Activated T-helper 1 cell treated with anti-CD3 and anti-CD28 coated beads, Interleukin-2, amount 50 U/mL, for 16 hours (primary cell): ENCODE measurements at places on chromosomes 2 and 18.
A peak's percentile ranks its signal among the peaks of the same experiment; 100 is the strongest.

- no peak for DNase-seq
Observed at GRCh38 chr2:37472959-37473358, 128.5 kb downstream of the QPCT start.

DNA sequence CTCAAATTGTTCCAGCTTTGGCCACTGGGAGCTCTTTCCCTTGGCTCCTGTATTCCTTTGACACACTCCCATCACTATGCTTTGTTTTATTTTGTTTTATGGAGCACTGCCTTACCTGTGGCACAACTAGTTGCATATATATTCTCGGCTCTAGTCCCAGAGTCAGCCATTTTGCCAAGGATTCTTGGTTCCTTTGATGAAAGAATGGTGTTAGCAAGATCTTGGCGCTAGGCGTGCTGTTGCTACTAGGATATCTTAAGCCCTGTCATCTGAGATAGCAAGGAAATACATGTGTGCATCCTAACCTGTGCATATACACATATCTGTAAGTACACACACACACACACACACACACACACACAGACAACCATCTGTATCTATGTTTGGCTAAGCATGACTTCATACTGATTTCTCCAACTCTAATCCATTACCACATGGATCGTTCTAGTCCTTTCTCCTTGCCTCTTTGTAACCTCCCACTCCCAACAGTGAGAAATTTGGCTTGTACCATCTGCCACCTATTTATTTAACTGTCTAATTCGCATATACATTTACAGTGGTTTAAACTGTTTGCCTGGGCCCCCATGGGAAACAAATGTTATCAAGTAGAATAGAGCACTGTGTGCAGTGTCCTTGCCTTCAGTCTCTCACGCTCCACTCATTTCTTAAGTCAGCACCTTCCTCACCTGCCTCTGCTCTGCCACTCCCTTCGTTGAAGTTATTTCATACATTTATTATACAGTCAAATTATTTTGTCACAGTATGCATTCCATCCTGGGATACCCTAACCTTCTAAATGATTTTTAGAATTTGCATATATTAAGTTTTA is 137.5 kb upstream of the MAP3K20 start:
- DNase-seq: no peak

DNA sequence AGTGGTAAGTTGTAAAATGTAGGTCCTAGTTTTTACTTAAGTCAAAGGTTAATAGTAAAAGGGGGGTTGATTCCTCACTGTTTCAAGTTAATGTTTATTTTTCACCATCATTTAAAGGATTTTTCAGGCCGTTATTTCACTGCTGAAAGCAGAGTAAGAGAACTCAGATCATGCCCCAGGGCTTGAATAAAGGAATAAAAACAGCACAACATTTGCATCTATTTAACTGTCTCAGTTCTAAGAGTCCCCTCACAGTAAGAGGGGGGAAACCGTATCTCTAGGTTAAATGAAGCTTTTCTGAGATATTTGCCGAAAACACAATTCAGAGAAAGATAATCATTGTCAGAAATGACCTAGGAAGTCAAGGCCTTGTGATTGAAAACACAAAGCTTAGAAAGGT is 138.2 kb upstream of the KCTD1 start:
- no peak for DNase-seq

- no peak for DNase-seq
Observed at GRCh38 chr2:224973112-224974016, 68.9 kb downstream of the DOCK10 start.

DNA sequence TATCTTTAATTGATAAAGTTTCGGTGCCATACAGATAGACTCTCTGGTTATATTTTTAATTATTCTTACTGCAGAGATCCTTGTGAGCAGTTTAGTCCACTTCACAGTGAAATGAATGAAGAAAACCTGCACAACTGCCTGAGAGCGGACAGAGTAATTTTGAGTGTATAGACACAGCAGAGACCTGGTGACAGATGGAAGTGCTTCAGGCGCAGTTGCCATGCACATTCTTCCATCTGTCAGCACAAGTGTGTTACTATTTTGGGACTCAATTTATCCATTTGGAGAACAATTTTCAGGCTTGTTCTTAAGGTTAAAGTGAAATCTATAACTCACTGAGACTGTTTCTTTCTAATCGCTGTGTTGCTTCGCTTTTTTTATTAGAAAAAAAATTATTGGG is 147.8 kb upstream of the SPHKAP start:
- no peak for DNase-seq

DNA sequence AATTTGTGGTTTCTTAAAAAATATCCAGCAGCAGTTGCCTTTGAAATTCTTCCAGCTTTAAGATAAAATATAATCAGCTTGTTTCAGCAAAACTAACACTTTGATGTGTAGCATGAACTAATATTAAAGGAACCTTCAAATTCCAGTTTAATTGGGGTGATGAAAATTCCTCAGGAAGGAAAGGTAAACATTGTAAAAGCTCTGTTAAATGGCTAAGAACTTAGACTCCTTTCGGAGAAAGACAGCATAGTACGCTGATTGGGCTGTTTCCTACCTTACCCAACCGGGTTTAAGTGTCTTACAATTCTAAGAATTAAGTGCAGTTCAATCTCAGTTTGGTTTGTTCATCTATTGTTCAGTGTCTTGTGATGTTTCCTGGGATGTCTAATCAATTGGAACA is 108.3 kb downstream of the CDH7 start:
- DNase-seq: no peak

- no peak for DNase-seq
Observed at GRCh38 chr2:143148757-143149156, 19.5 kb downstream of the ARHGAP15 start.

DNA sequence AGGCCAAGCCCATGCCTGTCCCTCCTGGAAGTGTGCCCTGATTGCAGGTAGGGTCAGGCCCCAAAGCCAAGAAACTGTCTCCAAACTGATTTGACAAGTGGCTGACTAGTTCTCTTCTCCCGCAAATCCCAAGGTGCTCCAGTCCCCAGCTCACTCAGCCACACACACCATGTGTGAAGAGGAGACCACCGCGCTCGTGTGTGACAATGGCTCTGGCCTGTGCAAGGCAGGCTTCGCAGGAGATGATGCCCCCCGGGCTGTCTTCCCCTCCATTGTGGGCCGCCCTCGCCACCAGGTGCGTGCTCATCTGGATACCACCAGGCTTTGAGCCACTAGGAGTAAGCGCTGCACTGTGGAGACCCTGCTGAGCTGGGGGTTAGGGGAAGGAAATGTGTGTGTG is 8.3 kb downstream of the ACTG2 start:
- DNase-seq: no peak

DNA sequence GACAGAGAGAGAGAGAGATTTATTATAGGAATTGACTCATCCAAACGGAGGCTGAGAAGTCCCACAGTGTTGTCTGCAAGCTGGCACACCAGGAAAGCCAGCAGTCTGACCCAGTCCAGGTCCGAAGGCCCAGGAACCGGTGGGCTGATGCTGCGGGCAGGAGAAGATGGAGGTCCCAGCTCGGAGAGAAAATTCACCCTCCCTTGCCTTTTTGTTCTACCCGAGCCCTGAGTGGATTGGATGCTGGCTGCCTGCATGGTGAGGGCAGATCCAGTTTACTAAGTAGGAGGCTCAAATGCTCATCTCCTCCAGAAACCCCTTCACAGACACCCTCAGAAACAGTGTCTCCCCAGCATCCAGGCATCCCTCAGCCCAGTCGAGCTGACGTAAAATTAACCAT is 22.2 kb upstream of the STK25 start:
- no peak for DNase-seq

GRCh38 chr2:46239847-46240181 is 57.4 kb upstream of the EPAS1 start:
- peak; percentile 15 for DNase-seq
